ENCODE measurements at places on chromosomes 3 and 15.

GRCh38 chr15:77369168-77369567 is 50.7 kb downstream of the PEAK1 start:
- no peak for DNase-seq

DNA sequence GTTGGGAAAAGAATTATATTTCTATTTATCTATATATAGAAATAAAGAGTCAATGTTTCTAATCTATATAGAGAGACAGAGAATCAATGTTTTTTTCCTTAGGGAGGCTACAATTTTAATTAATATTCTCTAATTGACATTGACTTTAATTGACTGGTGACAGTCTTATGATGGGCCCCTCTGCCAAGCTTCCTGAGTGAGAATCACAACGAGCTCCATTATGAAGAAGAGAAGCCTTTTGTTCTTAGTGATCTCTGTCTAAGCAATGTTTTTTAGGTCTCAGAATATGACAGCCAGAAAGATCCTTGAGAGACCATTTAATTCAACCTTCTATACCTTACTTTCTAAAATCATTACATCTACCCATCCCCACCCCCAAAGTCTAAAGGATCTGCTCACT is 70.9 kb downstream of the IGSF11 start:
- DNase-seq, result no peak

GRCh38 chr3:24503616-24504113 is 9.0 kb upstream of the THRB start:
- no peak for DNase-seq

DNA sequence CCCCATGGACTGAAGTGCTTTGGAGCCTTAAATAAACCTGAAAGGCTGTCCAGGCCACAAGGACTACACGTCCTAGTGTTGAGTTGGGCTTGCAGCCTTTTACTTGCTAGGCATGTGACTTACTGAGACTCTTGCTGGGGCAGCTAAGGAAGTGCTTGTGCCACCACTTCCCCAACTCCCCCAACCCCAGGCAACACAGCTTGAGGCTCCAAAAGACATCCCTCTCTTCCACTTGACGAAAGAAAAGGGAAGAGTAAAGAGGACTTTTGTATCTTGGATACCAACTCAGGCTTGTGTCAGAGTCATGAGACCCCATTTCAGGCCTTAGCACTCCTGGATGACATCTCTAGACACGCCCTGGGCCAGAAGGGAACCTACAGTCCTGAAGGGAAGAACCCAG is 109.8 kb downstream of the XRN1 start:
- no peak for DNase-seq

GRCh38 chr15:84685304-84685703 is 27.3 kb upstream of the NMB start:
- peak; percentile 72 for DNase-seq

- DNase-seq, result no peak
These were observed 63.5 kb downstream of the SLC49A4 start for GRCh38 chr3:122858373-122858772.

- peak; percentile 51 for DNase-seq
These were observed 74.6 kb upstream of the LEKR1 start for GRCh38 chr3:156751461-156752025.

DNA sequence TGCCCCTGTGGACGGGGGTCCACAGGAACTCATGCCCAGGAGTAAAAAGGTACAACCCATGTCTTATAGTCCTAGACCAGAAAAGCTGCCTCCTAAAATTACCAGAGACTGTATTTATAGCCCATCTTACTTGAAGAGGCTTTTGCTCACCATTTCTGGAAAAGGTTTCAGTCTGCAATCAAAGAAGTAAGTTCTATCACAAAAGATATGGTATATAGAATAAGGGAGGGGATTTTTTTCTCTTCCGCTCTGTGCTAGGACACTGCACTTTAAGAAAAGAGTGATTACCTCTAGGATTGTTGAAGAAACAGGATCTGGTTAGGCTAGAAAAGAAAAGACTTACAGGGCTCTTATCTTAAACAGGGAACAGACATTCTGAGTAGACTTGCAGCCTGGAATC is 2.6 kb downstream of the SSUH2 start:
- DNase-seq, result no peak

- DNase-seq, result no peak
These were observed 131.6 kb downstream of the STAC start for GRCh38 chr3:36511791-36512486.

- DNase-seq, result no peak
These were observed 185.9 kb upstream of the GBE1 start for GRCh38 chr3:81947359-81947758.

- DNase-seq, result no peak
These were observed 47.6 kb downstream of the EFHB start for GRCh38 chr3:19886404-19886803.

DNA sequence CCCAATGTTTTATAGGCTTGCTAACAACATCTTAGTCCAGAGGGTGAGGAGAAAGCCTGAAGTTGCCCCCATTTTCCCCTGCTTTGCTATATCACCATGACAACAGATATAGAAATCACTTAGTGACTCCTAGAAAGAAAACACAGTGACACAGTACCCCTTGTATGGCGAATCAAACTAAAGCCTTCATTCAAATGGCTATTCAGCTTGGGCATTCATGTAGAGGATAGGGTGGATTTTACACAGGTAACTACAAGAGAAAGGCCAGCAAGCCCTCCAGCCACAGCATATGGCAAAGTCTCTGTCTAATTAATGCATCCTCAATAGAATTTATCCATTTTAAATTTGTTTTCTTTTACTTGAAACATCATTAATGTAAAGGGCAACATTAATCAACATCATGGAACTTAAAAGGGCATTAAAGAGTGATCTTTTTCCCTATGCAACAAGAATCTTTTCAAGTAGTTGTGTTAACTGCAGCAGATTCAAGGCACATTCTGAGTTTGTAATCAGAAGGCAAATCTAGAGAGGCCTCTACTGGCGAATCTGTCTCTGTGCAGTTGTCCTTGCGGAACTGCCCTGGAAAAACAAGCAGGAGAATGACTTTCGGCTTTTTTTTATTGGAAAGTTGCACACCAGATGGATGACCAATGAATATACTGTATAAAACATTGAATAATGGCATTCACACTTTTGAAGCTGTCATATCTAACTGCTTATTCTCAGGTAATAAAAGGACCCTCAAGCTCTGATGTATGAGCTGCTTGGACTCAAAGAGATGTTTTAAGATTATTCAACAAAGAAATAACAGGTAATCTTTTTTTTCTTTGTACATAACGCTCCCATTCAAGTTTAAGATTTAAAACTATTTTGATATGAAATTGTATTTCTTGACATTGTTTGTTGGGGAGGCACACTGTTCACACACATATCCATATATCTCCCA is 621.7 kb upstream of the AGTR1 start:
- no peak for DNase-seq

DNA sequence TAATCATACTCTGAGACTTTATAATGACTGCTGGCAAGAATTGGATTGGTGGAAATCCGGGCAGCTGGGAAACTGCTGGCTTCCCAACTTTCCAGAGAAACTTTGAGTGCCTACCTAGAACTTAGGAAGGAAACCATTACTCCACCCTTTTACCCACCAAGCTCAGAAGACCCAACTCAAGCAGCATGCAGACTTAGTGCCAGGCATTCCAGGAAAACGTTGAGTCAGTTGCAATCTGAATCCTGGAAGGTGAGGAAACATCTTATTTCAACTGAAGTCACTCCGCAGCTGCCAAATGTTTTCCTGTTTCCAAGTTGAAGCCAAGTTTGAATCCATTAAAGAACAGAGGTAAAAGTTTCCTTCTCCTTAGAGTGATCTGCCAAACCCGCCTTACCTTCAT is 126.5 kb downstream of the ZNF385D start:
- DNase-seq, result no peak
